ENCODE measurements at places on chromosomes 13 and 19.
A peak's percentile ranks its signal among the peaks of the same experiment; 100 is the strongest.

DNA sequence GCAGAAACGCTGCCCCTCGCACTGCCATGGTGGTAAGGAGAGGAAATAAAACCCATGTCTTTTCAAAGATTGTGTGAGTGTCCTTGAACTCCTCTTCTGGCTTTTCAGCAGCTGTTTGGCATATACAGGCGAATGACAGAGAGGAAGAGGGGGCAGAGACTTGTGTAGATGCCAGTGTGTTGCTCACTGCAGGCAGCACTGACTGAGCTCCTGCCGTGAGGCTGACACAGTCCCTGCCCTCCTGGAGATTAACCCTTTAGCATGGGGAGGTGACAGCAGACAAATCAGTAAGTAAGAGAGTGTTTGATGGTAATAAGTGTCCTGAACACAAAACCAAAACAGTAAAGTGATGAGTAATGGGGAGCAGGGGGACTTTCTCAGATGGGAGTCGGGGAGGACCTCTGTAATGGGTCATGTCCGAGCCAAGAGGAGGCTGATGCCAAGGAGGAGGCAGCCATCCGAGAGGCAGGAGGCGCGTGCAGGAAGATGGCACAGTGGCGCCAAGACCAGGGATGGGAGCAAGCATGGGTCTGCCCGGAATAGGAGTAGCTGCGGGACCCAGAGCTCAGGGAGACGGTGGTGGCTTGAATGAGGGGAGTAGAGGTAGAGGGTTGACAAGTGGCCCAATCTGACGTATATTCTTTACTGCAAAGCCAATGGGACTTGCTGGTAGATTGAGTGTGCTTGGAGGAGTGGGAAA lies 182.2 kb downstream of the FOXO1 start:
- no peak for DNase-seq

GRCh38 chr13:98938801-98939200 lies 39.1 kb downstream of the DOCK9 start:
- no peak for DNase-seq

GRCh38 chr13:29582171-29582570 lies 13.3 kb downstream of the SLC7A1 start:
- no peak for DNase-seq

DNA sequence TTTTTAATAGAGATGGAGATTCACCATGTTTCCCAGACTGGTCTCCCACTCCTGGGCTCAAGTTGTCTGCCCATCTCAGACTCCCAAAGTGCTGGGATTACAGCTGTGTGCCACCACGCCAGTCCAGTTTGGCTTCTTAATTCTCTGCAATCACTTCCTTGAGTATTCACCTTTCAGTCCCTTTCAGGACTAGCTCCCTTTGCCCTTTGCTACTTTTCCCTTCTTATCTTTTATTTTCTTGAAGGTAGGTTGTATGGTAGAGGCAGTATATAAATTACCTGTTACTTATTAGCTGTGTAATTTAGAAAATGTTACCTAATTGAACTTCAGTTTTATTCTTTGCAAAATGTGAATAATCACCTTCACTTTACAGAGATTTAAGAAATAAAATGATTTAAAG lies 285.8 kb downstream of the FGF9 start:
- no peak for DNase-seq

- DNase-seq: peak; percentile 56
Measured at GRCh38 chr19:37691881-37692504, 27.6 kb downstream of the ZNF607 start.

DNA sequence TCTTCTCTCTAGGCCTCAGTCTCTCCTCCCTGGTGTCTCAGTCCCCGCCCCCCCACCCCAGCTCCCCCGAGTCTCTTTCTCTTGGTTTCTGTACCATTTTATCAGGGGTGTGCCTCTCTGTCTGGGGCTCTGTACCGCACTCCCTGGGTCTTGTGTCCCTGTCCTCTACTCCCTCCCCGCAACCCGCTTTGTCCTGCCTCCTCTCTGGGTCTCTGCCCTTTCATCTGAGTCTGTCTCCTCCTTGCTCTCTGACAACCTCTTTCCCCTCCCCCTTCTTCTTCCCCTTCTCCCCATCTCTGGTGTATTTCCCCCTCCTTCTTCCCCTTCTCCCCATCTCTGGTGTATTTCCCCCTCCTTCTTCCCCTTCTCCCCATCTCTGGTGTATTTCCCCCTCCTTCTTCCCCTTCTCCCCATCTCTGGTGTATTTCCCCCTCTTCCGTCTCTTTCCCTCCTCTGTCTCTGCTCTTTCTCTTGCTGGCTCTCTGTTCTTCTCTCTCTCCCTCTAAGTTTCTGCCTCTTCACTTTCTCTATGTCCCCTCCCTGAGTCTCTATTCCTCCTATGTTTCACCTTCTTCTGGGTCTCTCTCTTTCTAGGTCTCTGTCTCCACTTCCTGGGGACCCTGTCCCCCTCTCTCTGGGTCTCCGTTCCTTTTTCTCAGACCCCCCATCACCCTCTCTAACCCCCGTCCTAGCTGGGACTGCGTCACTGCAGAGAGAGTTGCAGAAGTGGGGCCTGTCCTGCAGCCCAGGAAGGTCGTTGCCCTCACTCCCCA lies 2.2 kb upstream of the KCNC3 start:
- no peak for DNase-seq

Data from foreskin melanocyte (primary cell).